ENCODE measurements at places on chromosomes 7 and 10. TPM values are rescaled to one million over a fixed set of nuclear protein-coding genes. Genes with fewer than 3 reads are reported as not detected.

MASTL gene
- 29.6 TPM for total RNA-seq

CPVL gene
- 0.75 TPM for total RNA-seq

DNA sequence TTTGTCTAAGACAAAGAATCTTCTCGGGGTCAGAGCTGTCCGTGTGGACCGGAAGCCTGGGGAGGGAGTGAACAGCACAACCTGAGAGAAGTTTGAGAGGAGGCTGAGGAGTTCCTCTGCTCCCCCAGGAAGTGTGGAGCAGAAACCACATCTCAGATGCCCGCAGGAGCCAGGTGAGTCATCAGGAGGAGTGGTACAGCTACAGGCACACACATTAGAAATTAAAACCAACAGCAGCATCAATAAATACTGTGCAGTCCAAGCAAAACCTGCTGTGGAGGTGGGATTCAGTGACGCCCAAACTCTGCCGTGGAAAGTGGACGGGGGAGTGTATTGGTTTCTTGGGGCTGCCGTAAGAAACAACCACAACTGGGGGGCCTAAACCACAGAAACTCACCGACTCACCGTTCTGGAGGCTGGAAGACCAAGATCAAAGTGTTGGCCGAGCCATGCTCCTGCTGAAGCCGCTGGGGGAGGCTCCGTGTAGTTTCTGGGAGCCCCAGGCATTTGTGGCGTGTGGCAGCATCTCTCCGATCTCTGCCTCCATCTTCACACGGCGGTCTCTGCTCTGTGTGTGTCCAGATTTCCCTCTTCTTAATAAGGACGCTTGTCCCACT, 31.2 kb upstream of the GARS1 start:
- H3K27ac ChIP-seq = no peak overlapping the region
- H3K36me3 ChIP-seq = peaks cover 12% of the 10 kb centered on the region
- H3K27me3 ChIP-seq = no peaks in the 10 kb centered on the region
- DNase-seq = no peak

DNA sequence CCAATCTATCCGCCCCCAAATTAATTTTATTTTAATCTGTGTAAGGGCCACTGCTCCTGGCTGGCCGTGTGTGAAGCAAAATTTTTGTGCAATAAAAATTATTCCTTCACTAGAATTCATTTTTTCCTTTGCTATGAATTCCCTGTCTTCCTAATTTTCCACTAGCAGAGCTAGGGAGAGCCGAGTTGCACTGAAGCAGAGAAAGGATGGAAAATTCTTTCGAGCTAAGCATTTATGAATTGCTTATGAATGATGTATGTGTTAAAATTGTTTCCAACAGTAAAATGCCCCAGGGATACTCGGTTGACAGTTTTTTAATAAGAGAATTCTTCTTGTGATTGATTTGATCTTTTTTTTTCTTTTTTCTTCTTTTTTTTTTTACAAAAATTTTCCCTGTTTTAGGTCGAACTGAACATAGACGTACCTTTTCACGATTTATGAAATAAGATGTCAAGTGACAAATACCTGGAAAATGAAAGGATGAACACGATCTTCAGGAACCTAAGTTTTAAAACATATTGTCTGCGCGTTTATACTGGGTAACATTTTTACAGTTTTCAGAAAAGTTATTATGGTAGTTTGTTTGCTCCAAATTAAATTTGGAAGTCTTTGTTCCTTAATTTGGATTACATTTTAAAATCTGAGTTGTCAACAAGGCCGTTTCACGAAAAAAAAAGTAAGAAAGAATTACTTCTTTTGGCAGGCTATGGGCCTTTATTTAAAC, 288.8 kb upstream of the NFE2L3 start:
- peaks cover 22% of the 10 kb centered on the region for H3K4me1 ChIP-seq
- H3K27me3 ChIP-seq = peaks cover 83% of the 10 kb centered on the region
- H3K27ac ChIP-seq = no peak overlapping the region
- no peak for DNase-seq
